ENCODE measurements at places on chromosomes 1 and 21.

DNA sequence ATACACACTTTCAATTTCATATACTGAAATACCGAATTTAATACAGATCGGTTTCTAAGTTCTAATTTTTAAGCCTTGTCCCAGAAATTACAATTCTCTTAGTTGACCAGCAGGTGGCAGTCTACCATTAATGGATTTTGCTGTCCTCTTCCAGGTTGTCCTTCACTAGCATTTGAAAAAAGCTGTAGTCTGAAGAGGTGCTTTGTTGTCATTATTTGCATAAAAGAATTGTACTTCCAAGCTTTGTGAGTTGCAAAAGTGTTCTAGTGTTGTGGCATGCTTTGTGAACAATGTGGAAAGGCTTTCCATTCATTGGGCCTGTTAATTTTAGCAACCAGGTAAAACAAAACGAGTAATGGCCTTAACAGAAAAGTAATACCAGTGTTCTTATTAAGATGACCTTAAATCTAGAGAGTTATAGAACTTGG, 193.6 kb downstream of the RPS6KC1 start:
- DNase-seq, result no peak

DNA sequence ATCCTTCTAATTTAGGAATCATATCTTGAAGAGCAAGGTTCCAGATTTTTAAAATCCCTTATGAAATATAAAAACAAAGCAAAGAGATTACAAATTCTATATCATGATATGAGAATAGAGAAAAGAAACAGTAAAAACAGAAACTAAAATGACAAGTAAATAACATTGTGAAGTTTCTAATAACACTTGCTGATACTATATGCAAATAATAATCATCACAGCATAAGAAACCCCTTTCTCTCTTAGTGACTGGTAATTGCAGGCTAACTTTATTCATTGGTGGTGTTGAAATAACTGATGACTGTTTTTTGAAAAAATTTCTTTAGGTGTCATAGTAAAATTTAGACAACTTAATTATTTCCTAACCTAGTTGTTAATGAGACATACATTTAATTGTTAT, 281.6 kb downstream of the PLA2G4A start:
- DNase-seq, result no peak

DNA sequence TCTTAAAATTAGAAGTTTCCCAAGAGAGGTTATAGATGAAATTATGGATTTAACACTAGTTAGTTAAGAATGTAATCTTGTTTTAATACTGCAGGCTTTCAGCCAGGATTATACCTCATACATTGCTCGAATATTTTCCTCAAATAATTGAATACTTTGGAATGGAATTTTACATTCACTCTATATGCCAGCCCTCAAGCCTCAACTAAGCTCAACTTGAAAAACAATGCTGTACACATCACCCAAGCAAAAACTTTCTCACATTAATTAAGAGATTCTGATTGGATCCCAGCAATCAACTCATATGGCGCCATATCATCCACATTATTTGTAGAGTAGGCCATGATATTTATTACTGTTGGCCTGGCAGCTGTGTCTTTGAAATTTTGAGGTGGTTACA, 710.7 kb upstream of the ADAMTS5 start:
- no peak for DNase-seq

- DNase-seq, result no peak
These were observed 919 bp downstream of the CTSS start for GRCh38 chr1:150764617-150765101.

GRCh38 chr1:87024936-87025540, 110.6 kb downstream of the HS2ST1 start:
- no peak for DNase-seq

DNA sequence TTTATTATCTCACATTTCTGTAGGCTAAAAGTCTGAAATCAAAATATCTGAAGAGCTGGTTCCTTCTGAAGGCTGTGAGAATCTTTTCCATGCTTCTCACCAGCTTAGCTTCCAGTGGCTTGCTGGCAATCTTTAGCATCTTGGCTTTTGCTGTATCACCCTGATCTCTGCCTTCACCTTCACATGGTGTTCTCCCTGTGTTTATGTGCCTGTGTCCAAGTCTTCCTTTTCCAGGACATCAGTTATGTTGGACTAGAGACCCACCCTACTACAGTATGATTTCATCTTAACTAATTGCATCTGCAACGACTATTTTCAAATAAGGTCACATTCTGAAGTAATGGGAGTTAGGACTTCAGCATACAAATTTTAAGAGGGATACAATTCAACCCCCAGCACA, 772.3 kb upstream of the ADAMTS5 start:
- DNase-seq, result no peak

- DNase-seq, result no peak
These were observed 11.2 kb downstream of the CSRP1 start for GRCh38 chr1:201495551-201496295.

DNA sequence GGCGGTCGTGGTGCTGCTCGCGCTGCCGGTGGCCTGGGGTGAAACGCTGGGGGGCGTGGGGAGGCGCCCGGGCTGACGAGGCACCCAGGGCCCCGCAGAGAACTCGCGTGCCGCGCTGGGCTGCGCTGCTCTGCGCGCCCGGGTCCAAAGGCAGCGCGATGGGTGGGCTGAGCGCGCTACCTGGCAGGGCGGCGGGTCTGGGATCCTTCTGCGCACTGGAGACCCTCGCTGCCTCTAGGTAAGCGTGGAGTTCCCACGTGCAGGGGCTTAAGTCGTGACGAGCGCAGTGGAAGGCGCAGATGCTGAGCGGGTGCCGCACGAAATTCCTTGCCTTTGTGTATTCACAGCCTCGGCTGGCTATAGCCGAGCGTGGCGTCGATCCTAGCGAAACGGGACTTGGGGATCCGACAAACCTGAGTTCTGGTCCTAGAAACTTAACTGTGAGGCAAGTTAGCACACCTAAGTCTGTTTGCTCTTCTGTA, 24.6 kb downstream of the CR1L start:
- DNase-seq, result no peak

GRCh38 chr1:117895482-117896114, 33.8 kb downstream of the GDAP2 start:
- peak; percentile 52 for DNase-seq
